ENCODE measurements at places on chromosomes 11 and 22.

DNA sequence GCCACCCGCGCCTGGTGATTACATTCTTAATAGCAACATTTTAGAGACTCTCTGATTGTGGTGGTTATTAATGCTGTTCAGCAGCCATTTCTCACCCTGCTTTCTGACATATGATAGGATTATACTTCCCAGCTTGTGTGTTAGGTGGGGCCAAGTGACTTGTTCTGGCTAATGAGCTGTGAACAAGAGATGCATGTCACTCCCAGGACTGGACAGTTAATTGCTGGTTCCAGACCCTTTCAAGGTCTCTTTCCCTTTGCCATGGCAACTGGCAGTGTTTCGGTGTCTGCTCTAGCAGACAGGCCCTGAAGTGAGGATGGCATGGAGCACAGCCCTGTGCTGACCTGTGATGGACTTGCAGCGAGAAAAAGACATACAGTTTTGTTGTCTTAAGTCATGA is 8.9 kb upstream of the PTPRJ start:
- no peak for DNase-seq

DNA sequence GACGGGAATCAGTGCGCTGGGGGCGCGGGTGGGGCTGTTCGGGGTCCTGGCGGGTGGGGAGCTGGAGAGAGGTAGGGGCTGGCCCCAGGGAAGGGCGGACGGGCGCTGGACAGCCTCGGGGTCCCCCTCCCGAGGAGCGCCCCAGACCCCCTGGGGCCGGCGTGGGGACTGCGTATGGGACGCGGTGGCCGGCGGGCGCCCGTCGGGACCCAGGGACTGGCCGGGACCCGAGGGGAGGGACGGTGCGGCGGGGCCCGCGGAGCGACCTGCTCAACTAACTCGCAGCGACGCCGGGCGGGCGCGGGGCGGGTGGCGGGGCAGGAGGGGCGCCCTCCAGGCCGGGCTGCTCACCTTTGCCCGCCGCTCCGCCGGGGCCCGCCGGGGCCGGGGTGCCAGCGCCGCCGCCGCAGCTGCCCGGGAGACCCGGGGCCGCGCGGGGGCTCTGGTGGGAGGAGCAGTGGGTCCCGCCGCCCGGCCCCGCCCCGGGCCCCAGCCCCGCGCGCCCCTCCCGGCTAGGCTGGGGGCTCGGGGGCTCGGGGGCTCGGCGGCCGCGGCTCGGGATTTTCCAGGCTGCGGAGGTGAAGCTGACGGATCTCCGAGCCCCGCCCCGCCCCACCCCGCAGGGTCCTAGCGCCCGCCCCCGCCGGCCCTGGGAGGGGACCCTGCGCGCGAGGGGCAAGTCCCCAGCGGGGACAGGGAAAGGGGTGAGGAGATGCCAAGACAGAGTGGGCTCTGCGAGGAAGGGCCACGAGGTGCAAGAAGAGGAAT is 12.3 kb downstream of the STARD10 start:
- no peak for DNase-seq

GRCh38 chr11:95140397-95141033 is 50.9 kb downstream of the ENDOD1 start:
- no peak for DNase-seq

- DNase-seq: peak; percentile 77
Measured at GRCh38 chr11:122310766-122311165, 194.8 kb upstream of the BLID start.

GRCh38 chr22:44519886-44520285 is 21.9 kb upstream of the RTL6 start:
- no peak for DNase-seq

DNA sequence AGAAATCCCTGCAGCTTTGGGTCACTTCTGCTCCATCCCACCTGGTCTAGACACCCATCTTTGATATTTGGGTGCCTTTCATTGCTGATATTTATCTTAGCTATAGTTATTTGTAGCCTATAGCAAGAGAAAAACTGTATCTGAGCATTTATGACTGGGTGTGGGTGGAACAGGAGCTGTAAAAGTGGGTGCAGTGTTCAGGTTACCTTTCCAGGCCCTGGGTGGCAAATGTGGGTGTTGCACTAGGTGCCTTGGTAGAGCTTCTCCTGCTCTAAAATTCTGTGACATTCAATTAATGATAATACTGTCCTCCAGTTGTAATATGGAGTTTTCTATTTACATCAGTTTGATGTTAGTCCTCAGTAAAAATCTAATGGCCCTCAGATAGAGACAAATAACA is 78.4 kb upstream of the OR4B1 start:
- no peak for DNase-seq

DNA sequence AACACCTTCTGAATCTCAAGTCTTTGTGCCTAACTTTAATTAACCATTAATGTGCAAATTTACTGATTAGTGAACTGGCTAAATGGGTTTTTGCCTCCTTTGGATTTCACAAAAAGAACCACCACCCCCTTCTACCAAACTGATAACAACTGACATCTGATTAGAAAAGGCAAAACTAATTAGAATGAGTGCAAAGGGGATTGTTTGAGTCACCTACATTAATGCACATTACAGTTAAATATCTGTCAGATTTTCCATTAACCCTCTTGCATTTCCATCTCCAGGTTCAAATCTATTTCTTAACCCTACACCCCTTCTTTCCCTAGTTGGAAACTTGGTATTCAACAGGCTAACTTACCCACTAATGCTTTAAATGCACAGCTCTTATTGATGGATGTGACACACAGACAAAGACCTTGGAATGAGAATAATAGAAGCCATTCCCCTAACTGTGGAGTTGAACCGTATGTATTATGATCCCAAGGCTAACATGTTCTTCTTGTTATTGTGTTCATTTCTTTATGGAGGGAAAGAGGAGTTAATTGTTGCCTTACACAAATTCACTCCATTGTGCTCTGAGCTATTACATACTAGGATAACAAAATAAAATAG is 161.5 kb upstream of the MTMR2 start:
- no peak for DNase-seq

DNA sequence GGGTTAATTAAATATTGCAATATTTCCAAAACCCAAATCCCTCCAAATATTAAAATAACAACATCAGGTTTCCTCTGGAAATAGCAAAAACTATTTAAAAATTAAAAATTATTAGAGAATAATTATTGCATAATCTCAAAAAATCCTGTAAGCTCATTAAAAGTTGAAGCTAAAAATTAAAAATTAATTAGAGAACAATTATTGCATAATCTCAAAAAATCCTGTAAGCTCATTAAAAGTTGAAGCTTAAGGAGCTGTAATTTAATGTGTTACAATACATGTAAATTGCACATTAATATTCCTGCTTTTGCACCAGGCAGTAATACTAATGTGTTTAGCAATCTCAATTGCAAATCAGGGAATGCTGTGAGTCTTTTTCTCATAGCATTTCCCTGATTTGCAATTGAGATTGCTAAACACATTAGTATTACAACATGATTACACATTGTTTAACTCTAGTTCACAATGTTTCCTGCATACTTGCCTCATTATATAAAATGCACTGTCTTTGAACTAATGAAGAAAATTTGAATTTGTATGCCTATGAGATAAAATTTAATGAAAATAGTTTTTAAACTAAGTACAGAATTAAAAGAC is 247.7 kb downstream of the GUCY1A2 start:
- DNase-seq: no peak

- DNase-seq: no peak
Measured at GRCh38 chr22:38826386-38826785, 17.4 kb downstream of the NPTXR start.

GRCh38 chr11:70456921-70457532 is 58.7 kb downstream of the CTTN start:
- peak; percentile 32 for DNase-seq

- DNase-seq: no peak
Measured at GRCh38 chr11:31804312-31805036, 6.6 kb downstream of the PAX6 start.

GRCh38 chr11:64887757-64888405 is 9.5 kb upstream of the EHD1 start:
- peak; percentile 68 for DNase-seq

DNA sequence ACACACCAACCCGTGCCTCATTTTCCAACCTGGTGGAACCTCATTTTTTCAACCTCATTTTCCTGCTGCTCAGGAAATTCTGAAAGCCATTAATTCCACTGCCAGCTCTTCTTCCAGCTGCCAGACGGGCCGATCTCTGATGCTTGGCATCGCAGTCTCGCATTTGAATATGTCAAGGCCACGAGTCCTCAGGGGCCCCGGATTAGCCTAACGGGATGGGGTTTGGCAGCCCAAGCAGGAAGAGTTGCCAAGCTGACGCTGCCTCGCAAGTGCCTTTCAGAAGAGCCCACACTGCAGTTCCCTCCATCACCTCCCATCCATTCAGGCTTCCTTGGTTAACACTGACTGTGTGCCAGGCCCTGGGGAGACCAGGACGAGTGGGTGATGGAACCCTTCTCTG is 8.7 kb downstream of the RASD2 start:
- no peak for DNase-seq

DNA sequence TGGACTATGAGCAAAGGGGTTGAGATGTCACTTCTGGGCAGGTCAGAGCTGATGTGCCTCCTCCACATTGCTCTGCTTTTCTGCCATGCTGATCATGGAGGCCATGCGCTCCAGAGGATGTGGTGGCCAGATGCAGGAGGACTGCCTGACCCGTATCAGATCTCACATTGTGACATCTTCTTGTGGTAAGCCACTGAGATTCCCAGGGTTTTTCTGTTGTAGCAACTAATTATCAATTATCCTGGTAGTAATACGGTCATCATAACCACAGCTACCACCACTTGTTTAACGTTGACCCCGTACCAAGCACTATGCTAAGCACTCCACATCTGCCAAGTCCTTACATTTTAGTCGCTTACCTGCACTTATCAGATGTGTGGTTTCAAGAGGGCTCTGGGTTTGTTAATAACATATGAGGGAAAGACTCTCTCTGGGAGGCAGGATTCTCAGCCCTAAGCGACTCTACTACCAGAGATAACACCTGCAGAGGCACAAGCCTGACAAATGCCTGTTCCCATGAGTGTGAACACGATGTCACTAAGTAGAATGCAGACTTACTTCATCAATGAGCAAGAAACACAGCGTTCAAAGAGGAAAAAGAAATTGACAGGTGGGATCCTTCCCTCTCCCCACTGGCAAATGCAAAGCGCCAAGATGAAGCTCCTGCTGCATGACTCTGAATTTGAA is 63.6 kb upstream of the TIMP3 start:
- no peak for DNase-seq

DNA sequence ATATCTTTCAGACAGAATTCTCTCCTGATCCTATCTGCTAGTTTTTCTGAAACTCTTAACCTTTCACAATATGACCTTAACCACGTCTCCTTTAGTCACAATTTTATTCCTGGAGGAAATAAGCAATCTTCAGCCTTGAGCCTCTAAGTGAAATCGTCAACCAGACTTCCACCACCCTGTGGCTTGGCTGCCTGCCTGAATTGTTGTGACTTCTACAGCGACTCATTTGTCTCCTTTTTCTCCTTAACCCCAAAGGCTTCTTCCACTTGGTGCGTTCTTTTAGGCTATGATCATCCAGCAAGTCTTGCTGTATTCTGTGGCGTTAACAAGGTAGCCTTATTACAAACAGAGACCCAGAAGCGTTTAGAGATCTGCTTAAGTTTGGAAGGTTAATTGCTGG is 535.1 kb upstream of the ARHGAP42 start:
- DNase-seq: no peak

GRCh38 chr22:50530580-50530876 is 716 bp upstream of the TYMP start:
- no peak for DNase-seq

Data from putamen (tissue), 1 donor.